ENCODE measurements at places on chromosomes 3 and 15.

DNA sequence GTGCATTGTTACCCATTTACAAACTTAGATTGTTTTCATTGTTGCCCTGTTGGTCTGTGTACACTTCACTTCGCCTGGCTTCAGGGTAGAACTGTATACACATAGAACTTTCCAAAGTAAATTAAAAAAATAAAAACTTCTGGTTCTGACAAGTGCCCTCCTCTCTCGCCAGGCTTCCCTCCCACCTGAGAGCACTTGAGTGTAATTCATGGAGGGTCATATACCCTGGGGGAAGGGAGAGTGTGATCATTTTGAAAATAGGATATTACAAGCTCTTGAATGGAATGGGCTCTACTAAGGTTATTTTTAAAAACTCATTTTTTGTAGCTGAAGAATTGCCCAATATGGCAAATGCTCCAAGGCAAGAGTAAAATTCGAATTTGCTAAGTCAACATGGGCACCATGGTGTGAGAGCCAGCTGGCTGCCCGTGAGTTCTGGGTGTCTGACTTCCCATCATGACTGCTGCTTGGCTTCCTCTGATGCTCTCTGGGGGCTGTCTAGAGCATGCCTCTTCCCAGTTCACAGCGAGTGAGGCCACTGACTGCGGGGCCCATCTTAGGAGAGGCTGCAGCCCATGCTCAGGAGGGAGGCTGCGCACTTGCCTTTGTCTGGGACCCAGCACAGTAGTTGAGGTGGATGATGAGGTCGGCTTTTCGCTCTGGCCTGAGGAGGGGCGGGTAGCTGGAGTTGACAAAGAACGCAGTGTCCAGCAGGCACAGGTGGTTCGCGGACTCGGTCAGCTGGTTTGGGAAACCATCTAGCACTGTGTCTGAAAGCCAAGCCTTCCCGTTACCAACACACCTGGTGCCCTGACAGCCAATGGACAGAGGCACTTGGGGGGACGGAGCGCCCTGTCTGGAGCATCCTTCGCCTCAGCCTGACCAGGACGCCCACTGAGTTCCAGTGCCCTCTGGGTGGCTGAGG lies 13.1 kb upstream of the EHD4 start:
- no peak for DNase-seq

DNA sequence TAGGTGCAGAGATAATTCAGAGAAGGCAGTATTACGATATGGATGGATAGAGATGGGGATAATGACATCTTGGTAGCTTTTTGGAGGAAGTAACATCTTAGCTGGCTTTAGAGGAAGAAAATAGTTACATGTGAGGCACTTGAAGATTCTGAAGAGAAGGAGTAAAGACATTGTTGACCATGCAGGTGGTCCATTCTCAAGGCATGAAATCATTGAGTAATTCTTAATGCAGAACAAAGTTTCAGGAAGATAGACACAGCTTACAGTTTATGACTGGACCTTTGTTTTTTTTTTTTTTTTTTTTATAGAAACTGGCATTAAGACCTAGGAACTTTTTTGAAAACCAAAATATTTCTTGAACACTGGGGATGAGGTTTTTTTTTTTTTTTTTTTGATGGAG lies 28.2 kb downstream of the MBNL1 start:
- no peak for DNase-seq

GRCh38 chr15:75712668-75713337 lies at the start of gene CSPG4:
Gene CSPG4, minus strand, starts transcription at chr15:75712848. Its CDS starts 93 bp downstream, at chr15:75712755.
- no peak for DNase-seq

DNA sequence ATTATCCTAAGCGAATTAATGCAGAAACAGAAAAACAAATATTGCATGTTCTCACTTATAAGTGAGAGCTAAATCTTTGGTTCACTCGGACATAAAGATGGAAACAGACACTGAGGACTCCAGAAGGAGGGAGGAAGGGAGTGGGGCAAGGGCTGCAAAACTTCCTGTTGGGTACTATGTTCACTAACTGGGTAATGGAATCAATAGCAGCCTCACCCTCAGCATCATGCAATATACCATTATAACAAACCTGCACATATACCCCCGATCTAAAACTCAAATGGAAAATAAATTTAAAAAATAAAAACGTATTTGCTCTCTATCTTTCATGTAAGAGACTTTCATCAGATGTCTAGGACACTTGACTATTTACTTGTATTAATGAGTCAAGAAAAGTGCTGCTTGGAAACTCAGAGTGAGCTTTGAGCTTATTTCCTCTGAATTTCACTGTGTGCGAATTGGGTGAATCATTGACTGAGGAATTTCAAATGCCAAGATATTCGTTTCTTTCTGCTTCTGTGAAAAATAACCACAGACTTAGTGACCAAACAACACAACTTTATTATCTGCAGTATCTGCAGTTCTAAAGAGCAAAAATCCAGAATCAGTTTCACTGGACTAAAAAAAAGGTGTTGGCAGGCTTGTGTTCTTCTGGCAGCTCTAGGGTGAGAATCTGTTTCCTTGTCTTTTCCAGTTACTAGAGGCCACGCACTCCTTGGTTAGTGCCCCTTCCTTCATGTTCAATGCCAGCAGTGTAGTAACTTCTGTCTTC lies 18.4 kb downstream of the TM4SF18 start:
- DNase-seq = no peak

DNA sequence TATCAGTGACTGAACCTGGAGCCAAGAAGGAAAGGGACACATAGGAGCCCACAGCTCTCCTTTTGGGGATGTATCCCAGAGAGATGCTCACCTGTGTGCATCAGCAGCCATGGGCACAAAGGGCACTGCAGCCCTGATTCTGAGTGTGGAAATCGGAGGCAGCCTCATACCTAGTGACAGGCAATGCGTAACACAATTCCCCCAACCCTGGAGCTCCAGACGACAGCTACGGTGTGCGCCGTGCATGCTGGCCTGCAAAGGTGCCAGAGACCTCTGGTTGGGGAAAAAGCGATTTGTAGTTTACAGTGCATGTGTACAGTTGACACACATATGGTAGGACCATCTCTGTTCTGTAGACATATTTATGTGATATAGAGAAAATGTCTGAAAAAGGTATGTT lies 59.0 kb upstream of the PLXNA1 start:
- no peak for DNase-seq

GRCh38 chr15:60651734-60652141 lies 172.8 kb upstream of the ICE2 start:
- DNase-seq = no peak

GRCh38 chr15:56992725-56993124 lies 74.3 kb downstream of the TCF12 start:
- no peak for DNase-seq

DNA sequence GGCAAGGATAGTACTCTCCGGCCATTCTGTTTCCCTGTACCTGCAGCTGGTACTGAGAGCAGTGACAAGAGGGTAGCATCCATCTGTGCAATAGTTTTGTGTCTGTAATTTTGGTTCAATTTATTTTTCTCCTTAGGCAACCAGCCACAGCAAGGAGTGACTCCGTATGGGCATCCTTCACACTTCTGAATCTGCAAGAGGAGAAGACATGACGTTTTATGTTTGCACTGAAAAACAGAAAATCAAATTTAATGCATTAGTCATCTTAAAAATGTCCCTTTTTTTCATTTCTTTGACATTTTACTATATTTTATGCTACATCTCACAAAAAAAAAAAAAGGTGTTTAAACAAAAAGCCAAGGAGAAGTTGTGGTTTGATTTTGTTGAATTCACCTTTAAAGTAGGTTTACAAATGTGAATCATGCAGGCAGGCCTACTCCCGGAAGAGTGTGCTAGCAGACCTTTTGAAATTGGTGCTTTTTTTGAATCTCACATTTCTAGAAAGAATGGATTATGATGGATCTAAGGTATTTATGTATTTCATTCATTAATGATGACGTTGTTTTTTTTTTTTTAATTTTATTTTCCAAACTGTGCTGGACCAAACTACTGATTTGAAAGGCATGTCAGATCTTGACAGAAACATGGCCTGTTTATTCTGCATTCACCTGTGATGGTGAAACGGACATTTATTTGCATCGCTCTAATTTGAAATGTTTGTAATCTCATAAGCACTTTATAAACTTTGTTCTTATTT lies 28.1 kb downstream of the IGSF10 start:
- no peak for DNase-seq

- DNase-seq = no peak
Measured at GRCh38 chr15:77582763-77583162, 49.9 kb downstream of the LINGO1 start.

- DNase-seq = no peak
Measured at GRCh38 chr15:49041426-49041825, 4.8 kb downstream of the SECISBP2L start.

GRCh38 chr3:171757361-171758034 lies 52.8 kb downstream of the PLD1 start:
- no peak for DNase-seq

GRCh38 chr15:91186904-91187656 lies 87.0 kb downstream of the SV2B start:
- peak; percentile 29 for DNase-seq

- no peak for DNase-seq
Measured at GRCh38 chr15:86608461-86609205, 529.0 kb downstream of the AGBL1 start.

DNA sequence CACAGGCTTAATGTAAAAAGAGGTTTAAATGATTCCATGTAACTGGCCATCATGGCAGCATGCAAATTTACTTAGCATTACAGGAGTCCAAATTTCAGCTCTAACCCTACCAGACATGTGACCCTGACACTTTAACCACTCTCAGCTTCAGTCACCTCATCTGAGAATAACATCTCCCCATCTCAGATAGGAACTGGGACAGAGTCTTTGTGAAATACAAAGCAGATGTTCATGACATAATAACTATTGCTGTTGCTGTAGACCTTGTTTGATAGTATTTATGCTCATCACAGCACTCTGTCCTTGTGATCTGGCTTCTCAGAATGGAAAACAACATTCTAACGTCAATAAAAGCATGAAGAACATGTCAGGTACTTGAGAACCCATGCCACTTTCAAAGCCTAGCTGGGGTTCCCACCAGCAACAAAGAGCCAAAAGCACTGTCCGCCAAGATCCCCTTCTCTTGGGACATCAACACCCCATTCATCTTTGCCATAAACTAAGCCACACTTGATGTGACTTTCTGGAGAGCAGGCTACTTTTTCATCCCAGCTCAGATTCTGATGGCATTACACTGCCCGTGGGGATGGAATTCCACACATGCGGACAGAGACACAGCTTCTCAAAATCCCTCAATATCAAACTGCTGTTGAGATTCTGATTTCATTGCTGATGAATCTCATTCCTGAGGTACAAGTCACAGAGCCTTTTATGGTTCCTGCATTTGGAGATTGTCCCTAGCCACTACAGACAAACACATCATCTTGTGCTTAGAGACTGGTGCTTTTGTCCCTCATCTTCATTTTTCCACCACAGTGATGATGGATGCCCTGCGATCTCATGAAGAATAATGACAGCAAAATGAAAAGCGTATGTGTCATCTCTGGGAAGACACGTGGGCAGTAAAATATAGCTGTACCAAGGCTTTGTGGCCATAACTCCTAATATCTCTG lies 202.7 kb downstream of the TNIK start:
- DNase-seq = no peak

DNA sequence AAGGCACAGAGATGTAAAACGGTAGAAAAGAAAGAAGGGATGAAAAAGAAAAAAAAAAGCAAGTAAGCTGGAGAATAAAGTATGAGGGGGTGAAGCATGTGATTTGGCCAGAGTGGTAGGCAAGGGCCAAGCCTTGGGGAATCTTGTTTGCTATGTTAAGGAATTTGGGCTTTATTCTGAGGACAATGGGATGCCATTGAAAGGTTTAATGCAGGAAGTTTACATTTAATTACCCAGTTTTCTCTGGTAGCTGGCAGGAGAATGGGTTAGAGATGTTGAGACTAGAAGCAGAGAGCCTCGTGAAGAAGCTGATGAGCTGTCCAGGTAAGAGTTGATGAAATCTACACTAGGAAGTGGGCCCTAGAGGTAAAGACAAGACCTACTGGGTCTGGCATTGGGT lies 455.9 kb downstream of the PDCD6IP start:
- no peak for DNase-seq

- DNase-seq = no peak
Measured at GRCh38 chr3:55868347-55868746, 381.2 kb upstream of the WNT5A start.

- no peak for DNase-seq
Measured at GRCh38 chr3:178847190-178847589, 224.4 kb downstream of the ZMAT3 start.

- DNase-seq = no peak
Measured at GRCh38 chr3:137764001-137764433, at the start of gene SOX14. Gene SOX14, plus strand, starts transcription at chr3:137764315. Its CDS starts 470 bp downstream, at chr3:137764785.

DNA sequence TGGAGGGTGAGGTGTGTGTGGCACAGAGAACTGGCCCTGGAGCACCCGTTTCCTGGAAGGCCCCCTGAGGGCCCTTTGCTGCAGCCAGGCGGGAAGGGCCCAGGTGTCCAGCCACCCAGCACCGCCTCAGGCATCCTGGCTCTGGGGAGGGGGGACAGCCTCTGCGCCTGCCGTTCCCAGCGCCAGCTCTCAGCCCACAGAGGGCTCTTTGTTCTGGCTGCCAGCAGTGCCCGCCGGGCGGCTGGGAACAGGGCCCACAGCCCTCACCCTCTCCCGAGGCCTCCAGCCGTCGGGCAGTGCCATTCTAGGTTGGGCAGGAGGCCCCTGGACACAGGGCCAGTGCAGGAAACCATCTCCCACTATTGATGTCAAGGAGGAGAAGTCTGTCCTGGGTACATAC lies 8.3 kb downstream of the SLC38A3 start:
- DNase-seq = no peak

GRCh38 chr3:53056442-53056841 lies 10.6 kb upstream of the SFMBT1 start:
- no peak for DNase-seq

DNA sequence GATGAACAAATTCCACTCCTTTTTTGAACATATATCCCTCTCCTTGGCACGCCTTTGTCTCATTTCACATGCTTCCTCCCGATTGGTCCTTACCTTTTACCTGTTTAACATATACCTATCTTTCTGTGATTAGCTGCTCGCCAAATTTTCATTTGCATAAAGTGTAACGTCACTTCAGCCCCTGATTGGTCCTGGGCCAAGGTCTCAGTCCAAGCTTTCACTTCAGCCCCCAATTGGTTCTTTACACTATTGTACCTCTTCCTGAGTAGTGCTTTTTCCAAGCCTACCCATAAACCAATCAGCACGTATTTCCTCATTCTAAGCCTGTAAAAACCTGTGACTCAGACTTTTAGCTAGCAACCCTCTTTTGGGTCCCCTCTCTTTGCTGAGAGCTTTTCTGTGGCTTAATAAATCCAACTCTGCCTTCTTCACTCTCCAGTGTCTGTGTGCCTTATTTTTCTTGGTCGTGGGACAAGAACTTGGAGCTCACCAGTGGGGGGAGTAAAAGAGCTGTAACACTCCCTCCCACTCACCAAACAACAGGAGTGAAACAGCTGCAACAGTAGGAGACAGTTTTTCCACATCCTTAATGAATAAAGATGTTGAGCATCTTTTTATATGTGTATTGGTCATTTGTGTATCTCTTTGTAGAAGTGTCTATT lies 584 bp upstream of the XCR1 start:
- no peak for DNase-seq

GRCh38 chr15:35583863-35584528 lies 38.0 kb upstream of the DPH6 start:
- no peak for DNase-seq

Measured in progenitor cell of endocrine pancreas (in vitro differentiated cells).